Stimulated activated naive CD4-positive, alpha-beta T cell (primary cell): ENCODE measurements at places on chromosomes 2 and 18.

GRCh38 chr2:15763822-15764682, 172.4 kb downstream of the DDX1 start:
- no peak for DNase-seq

DNA sequence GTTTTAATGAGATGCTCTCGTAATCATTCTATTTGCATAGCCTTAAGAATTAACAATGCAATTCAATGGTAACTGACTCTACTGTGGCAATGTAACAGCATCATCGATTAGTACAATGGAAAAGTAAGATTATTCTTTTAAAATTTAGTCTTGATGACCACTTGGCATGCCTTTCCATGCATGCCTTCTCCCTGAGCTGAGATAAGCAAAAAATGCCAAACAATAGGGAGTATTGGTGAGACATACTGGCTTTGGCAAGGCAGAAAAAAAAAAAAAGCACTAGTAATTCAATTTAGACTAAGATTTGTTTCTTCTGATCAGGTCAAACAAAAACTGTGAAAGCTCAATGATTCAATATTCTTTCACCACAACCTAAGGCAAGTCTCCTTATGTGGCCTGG, 110.8 kb upstream of the TRIB2 start:
- no peak for DNase-seq

GRCh38 chr2:167048829-167049228, 160.5 kb downstream of the XIRP2 start:
- no peak for DNase-seq

- no peak for DNase-seq
Observed at GRCh38 chr2:70574109-70574508, 20.5 kb upstream of the TGFA start.

DNA sequence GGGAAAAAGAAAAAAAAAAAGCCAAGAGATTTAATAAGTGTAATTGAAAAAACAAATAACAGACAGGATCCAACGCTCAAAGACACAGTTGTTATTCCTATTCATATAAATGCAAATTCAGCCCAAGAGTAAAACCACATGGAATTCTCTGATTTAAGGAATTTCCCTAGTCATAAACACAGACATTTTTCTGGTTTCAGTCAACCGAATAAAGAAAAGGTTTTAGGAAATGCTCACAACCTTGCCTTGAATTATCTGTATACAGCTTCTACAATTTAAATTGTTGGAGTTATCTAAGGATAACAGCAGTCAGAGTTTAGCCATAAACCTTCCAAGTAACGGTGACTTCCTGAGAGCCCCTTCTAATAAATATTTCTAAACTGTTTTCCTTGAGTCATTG, 122.7 kb downstream of the VWC2L start:
- no peak for DNase-seq

- DNase-seq, result no peak
Observed at GRCh38 chr2:97719362-97720155, 6.2 kb downstream of the ZAP70 start.

GRCh38 chr2:208254118-208254870, 577 bp downstream of the IDH1 start:
- peak; percentile 70 for DNase-seq

- no peak for DNase-seq
Observed at GRCh38 chr2:234243871-234244565, 193.5 kb downstream of the SPP2 start.

- no peak for DNase-seq
Observed at GRCh38 chr18:60027397-60027796, 127.6 kb downstream of the PMAIP1 start.
